ENCODE measurements at places on chromosomes 2 and 18.
A peak's percentile ranks its signal among the peaks of the same experiment; 100 is the strongest.

DNA sequence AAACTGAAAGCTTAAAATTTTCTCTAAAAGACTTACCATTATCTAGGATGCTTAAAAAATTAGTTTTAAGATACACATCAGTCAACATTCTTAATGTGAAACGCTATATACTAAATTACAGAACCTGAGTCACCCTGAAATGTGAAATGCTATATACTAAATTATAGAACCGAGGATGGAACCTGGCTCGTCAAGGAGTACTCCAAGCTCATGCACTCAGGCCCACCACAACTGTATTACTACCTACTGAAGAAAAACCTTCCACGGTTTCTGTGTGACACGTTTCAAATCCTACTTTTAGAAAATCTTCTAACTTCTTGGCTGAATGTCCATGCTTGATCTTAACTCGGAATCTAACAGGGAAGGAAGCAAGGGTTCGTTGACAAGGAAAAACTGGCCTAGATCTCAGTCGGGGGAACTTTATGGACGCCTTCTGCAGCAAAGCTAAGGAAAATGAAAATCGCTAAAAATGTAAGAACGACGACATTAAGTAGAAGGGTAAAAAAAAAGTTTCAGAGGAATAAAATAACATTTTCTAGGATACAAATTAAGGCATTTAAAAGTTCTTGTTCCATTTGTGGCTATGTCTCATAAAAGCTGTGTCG lies 1.4 kb downstream of the PRKD3 start:
- DNase-seq = no peak

GRCh38 chr2:155203178-155203577 lies 504.7 kb downstream of the KCNJ3 start:
- DNase-seq = no peak

GRCh38 chr2:60515721-60516226 lies 37.7 kb downstream of the BCL11A start:
- no peak for DNase-seq

GRCh38 chr2:16716024-16716423 lies 50.4 kb upstream of the CYRIA start:
- DNase-seq = no peak

DNA sequence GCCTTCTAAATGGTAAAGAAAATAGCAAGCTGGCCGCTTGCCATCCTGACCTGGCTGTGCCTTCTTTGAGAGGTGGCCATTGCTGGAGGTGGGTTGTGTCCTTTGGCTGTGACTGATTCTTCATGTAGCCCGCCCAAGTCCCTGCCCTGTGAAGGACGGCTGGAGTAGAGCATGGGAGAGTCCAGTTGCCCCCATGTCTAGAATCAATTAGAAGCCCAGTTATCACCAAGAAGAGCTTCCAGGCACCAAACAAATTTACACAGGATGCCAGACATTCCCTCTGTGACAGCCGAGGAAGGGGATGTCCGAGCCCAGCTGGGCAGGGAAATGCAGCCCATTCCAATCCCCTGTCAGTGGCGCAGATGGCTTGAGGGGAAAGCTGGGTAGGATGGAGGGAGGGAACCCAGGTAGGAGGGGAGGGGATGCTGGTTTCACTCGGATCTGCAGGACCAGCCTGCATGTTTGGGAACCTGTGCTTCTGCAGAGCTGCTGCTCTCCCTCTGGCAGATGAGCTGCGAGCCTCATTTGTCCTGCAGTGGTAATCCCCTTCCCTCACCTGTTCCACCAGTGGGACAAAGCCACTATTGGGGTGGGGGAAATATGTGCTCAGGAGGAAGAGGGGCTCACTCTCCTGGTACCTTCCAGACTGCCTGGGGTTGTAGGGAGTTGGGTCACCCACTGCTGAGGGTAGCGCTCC lies 25.7 kb upstream of the ASB18 start:
- DNase-seq = no peak

DNA sequence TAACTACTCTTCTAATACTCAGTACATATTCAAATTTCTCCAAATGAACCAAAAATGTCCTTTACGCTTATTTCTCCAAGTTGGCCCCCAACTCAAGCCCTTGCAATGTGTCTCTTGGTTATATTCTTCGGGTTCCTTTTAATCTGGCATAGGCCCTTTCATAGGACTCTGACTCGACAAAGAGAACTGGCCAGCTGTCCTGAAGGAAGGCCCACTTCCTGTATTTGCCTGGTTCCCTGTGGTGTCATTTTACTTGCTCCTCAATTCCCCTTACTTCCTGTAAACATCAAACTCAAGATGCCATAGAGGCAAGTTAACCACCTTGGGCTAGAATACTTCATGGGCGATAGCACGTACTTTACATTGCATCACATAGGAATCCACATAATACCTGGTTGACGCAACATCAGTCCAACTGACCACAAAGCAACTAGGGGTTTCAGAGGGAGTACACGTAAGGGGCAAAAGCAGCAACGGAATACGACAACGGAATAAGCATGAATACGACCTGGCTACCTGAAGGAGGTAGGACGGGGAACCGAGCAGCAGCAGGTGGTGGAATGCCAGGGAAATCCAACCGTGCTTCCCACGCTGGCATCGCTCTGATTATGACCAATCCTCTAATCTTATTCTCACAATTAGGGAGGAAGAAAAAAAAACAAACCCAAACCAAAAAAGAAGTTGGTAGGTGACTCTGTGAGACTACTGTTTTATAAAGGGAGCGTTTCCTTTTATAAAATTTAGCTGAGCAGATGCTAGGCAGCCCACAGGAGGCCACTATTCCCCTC lies 823 bp upstream of the GORASP2 start:
- DNase-seq = no peak

DNA sequence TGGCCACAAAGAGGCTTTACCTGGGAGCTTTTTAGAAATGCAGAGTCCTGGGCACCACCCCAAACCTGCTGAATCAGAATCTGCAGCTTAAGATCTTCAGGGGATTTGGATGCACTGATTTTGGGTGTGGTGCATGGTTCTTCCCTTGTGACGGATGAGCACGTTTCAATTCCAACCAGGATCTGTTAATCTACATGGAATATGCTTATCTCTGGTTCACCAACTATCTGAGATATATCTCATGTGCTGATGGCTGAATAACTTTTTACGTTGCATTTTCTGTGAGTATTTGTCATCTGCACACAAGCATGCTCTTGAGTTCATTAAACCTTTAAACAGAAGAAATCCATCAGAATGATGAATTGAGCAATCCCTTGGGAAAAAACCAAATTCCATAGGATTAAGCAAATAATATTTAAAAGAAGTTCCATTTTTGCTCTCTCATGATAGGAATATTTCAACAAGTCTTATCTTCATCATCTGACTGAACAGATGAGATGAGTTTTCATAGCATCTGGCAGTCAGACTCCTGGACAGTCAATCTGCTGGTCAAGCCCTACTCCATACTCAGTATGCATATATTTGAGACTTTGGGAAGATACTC lies 120.6 kb downstream of the PLB1 start:
- no peak for DNase-seq

DNA sequence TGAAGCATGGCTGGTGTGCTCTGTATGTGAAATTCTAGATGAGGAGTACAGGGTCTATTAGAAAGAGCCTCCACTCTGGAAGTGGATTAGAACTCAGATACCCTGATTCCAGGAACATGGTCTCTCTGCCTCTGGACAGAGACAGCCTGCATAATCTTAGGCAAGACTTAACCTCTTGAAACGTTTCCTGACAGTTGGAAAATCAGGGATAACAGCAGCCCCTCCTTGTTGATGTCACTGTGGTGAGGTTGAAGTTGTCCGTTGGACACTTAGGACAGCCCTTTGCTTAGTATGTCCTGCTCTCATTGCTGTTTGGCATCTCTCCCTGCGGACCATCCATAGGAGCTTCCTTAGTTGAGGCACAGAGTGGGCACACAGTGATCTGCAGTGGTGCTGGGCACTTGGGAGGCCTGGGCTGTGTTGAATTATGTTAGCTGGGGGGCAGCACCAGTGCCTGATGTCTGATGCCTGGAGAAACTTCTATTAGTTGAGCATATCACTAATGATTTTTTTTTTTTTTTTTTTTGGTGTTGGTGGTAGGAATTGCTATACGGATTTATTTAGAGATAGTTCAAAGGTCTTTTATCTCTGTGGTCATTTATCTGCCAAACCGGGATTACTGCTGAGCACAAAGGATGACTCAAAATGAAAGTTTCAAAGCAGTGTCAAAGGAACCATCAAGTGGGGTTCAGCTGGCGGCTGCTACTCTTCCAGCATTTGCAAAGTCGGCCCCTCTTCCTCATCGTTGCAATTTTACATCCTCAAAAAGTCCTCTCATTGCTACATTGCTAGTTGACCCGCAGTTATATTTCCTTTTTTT lies 28.8 kb downstream of the SETBP1 start:
- DNase-seq = no peak

DNA sequence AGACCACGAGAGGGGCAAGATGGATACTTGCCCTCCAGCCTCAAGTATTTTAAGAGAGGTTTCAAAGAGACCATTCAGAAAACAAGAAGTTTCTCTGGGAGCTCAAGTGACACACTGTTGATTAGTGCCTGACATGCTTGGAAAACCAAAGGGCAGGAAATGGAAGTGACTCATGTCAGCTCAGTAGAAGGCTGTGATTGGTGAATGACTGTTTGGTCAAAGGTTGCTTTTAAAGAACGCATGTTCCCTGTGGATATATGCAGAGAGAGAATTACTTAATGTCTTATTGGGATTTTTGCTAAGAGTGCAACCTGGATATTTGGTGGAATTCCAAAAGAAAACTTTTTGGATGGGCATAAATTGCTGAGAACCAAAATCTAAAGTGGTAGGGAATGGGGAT lies 549.9 kb downstream of the XIRP2 start:
- DNase-seq = no peak

- DNase-seq = no peak
Observed at GRCh38 chr18:68960355-68960754, 162.5 kb downstream of the CCDC102B start.

GRCh38 chr18:49597157-49597931 lies 35.5 kb downstream of the LIPG start:
- DNase-seq = peak; percentile 2

- peak; percentile 80 for DNase-seq
Observed at GRCh38 chr18:3449512-3450011, 410 bp upstream of the TGIF1 start.

GRCh38 chr18:24727685-24728084 lies 267.2 kb downstream of the HRH4 start:
- no peak for DNase-seq

DNA sequence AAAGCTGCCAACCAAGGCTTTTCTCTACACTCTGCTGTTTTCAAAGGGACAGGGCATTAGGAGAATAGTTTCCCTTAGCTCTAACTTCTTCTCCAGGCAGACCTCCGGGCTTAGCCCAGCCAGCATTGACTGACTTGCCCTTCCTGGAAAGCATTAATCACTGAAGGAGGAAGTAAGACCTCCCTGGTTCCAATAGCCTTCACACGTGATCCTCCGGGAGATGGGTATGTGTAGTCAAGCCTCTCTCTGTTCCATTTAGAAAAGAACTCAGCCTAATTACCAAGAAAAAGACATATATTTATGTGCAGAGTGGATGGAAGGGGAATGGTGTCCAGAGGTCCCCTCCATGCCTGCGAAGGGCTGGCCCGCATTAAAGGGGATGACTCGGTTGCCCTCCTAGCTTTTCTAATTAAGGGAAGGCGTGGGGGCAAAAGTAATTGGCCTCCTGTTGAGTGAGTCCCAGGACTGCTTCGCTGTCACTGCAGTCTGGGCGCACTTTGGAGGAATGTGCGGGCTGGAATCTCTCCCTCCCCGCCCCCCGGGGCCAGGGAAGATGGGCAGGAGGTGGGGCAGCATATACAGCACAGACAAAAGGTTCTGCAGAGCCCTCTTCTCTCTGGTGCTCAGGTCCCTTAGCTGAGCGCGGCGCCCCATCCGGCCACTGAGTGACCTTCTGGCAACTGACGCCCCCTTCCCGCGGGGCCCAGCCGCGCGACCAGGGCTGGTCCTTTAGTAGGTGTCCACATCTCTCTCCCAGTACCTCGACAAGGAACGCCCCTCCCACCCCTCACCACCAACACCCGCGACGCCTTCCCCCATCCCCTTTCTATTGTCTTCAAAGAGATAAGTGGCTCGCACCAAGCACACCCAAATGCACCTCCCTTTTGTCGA lies 686.0 kb downstream of the NRXN1 start:
- DNase-seq = no peak

- no peak for DNase-seq
Observed at GRCh38 chr18:8660316-8660715, 45.0 kb upstream of the MTCL1 start.

DNA sequence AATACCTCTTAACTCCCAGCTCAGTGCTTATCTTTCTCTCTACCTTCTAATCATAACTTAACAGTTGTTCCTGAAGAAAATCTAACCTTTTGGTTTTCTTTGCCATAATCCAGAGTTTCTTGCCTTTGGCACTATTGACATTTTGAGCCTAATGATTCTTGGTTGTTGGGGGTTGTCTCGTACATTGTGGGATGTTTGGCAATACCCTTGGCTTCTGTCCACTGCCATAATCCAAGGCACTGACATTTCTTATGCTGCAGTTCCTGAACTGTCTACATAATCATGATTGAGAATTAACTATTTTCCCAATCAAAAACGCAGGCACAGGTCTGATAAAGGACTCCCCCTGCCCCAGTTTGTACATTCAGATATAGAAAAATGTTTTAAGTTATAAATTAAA lies 203.2 kb upstream of the MEX3C start:
- DNase-seq = no peak

GRCh38 chr2:154551649-154552048 lies 146.8 kb upstream of the KCNJ3 start:
- no peak for DNase-seq

DNA sequence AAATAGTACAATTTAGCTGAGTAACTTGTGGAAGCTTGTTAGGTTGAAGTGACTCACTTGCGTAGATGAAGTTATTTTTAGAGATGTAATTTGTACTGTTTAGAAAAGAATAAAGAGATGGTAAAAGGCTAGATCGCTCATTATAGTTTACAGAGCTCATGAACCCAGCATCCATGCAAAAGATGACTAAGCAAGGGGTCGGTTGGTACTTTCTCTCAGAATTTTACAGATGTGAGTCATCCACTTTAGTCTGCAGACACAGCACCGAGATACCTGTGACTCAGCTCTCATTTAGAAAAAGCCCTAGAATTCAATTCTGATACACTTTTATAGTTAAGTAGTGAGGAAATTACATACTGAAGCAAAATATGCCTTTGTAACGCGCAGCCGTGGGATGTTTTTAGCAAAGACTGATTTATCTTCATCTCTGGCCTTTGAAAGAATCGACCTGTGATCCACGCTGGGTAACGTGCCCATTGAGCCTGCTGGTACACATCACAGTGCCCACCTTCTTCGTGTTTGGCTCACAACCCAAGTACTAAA lies 116.5 kb upstream of the FOSL2 start:
- no peak for DNase-seq

GRCh38 chr18:52963481-52963880 lies 623.5 kb downstream of the DCC start:
- no peak for DNase-seq

DNA sequence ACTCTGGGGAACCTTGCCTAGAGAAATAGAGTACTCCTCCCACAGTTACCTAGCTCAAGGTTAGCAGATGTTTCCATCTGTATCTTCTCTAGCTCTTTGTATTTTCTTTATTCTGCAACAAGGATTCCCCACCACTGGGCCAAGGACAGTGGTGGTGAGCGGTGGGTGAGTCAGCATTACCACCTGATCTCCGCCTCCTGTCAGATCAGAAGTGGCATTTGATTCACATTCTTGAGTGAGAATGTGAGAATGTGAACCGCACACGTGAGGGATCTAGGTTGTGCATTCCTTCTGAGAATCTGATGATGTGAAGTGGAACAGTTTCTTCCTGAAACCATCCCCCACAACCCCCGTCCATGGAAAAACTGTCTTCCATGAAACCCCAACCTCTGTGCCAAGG lies 9.0 kb downstream of the EPB41L3 start:
- DNase-seq = no peak

GRCh38 chr2:112896909-112897623 lies 13.9 kb upstream of the IL37 start:
- no peak for DNase-seq

- DNase-seq = no peak
Observed at GRCh38 chr2:32802877-32803276, 143.9 kb upstream of the LTBP1 start.
